ENCODE measurements at places on chromosomes 11 and 22.

DNA sequence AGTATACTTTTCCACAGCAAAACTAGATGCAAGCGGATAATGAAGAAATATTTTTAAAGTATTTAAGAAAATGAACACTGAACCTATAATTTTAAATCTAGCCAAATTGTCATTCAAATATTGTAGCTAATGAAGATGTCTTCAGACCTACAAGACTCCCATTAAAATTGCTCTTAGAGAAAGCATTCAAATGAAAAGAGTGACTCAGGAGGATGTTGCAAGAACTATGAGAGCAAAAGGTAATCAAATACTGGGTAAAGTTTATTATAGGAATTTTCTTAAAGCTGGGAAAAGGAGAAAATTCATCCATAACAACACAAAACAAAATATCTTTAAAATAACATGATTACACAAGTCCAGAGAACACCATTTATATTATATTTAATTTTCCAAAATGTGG, 5.4 kb upstream of the POU2AF1 start:
- no peak for DNase-seq

GRCh38 chr22:46067159-46068111, 82.9 kb upstream of the PPARA start:
- no peak for DNase-seq

GRCh38 chr11:67630228-67630942, 648 bp upstream of the NUDT8 start:
- peak; percentile 88 for DNase-seq

GRCh38 chr11:57546869-57547475, 9.6 kb downstream of the SMTNL1 start:
- no peak for DNase-seq

DNA sequence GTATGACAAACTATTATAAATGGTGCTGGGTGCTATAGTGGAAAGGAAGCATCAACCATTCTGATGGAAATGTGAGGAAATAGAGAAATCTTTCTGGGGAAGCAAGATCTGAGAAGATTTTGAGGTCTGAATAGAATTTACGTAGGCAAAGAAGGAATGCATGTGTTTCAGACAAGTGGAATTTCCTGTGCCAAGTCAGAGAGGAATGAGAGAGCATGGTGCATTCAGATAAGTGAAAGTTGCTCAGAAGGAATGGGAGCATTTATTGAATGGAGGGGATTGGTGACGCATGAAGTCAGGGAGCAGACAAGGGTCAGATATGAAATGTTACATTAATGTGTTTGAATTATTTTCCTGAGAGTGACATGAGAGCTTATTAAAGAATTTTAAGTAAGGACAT, 725.5 kb downstream of the METTL15 start:
- no peak for DNase-seq
